ENCODE measurements at places on chromosomes 2 and 18.

GRCh38 chr2:219726916-219727315 lies 99.5 kb downstream of the SLC4A3 start:
- no peak for DNase-seq

- DNase-seq, result no peak
These were observed 23.1 kb upstream of the FAHD2A start for GRCh38 chr2:95379371-95379831.

- no peak for DNase-seq
These were observed 11.7 kb downstream of the CABLES1 start for GRCh38 chr18:23146861-23147469.

DNA sequence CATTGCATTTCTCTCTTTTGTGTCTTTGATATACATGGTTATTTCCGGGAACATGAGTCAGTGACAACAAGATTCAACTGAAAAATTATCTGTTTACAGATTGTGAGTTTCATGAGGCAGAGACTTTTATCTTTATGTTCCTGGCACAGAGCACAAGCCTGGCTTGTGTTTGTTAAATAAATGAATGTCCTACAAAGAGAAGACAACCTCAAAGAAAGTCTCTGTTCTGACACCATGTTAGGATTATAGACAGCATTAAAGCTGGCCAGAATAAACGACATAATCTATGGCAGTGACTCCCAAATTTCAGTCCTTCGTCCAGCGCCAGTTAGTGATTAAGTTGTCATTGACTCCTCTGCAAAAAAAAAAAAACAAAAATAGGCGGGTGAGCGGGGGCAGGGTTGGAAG lies 97.4 kb upstream of the DNAJC10 start:
- no peak for DNase-seq

GRCh38 chr2:208010506-208010905 lies 14.8 kb downstream of the PLEKHM3 start:
- no peak for DNase-seq

- DNase-seq, result no peak
These were observed 131.5 kb downstream of the SOCS6 start for GRCh38 chr18:70420146-70420898.

DNA sequence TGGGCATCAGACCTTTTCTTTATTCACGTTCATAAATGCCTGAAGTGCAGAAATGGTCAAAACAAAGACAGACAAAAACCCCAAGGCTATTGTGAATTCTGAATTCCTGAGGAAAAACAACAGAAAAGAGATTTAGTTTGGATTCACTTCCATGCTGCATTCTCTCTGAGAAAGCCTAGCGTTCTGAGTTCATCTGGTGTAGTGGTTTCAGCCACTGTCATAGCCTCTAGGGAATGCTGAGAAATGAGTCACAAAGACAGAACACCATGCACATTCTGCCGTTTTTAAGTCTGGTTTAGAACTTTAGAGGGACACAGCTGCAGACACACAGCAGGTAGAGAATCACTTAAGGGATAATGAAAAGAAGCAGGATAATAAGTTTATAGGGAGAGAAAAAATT lies 93.8 kb downstream of the LRP1B start:
- DNase-seq, result no peak

DNA sequence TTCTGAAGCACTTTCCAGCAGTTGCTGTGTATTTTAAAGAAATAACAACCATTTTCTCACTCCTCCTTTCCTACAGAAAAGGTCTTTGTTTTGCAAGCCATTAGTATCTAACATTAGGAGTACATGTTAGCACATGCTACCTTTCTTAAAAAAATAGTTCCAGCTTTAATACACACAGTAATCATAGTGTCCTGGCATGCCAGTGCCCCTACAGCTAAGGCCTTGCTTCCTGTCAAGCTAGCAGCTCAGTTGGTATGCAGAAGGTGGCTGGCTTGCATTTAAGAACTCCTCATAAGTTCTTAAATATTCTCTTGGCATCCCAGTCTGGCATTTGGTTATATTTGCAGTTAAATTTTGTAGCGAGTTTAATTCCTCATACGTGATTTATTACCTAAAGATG lies 141.3 kb upstream of the IL1R2 start:
- no peak for DNase-seq

DNA sequence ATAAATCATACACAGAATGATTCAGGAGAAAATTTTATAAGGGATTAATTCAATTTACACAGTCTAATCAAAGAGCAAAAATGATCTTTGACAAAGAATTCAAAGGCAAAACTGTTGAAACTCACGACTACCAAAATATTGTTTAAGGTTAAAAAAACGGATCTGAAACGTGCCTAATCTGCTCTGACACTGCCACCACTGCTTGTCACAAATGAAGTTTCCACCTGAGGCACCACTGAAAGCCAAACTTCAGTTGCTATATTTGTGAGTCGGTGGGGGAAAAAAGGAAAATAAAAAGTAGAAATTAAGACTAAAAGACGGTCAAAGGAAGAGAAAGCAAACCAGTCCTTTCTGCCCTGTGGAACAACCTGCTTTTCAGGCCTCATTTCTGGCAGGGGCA lies 140.6 kb upstream of the DNMT3A start:
- DNase-seq, result no peak

- DNase-seq, result no peak
These were observed 208.4 kb downstream of the MGAT5 start for GRCh38 chr2:134462275-134462674.

GRCh38 chr18:4251873-4252272 lies 203.2 kb downstream of the DLGAP1 start:
- no peak for DNase-seq

GRCh38 chr2:191565647-191566198 lies 112.2 kb upstream of the NABP1 start:
- DNase-seq, result no peak

Measured in activated T-helper 1 cell treated with anti-CD3 and anti-CD28 coated beads, Interleukin-2, amount 50 U/mL, for 16 hours (primary cell).